ENCODE measurements at places on chromosomes 7 and 10. TPM values are rescaled to one million over a fixed set of nuclear protein-coding genes. Genes with fewer than 3 reads are reported as not detected.

DNA sequence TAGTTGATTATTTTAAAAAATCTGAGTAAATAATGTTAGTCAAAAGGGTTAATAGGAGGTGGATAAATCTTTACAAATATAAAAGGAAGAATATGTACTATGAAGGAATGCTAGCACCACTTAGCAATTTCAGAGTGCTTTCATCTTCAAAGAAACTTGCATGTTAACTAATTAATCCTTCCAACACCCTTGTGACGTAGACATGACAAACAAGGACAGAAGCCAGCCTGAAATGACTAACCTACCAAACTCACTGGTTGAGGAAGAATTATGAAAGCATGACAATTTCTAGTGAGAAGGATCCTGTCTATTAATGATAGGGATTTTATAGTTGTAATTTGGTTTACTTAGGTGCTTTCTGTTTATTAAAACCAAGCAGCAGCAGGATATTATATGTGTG lies 468.0 kb upstream of the FZD8 start:
- DNase-seq = no peak
- H3K36me3 ChIP-seq = no peaks in the 10 kb centered on the region
- no peak overlapping the region for H3K27ac ChIP-seq
- no peaks in the 10 kb centered on the region for H3K27me3 ChIP-seq
- H3K4me3 ChIP-seq = no peak overlapping the region

DNA sequence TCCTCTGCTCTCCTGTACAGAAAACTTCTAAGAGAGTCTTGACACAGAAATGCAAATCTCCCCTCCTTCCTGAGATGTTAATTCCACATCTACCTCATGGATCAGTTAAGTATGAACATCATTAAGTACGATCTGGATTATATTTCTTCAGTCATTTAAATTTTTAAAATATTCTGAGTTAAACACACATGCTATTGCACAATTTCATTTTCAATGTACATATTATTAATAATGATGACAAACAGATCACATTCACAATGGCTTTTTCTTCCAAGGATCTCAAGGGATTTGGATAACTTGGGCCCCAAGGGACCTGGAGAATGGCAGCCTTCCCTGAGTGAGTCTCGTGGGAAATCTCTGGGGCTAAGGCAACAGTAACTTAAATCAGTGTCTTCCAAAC lies 16.2 kb downstream of the BEND7 start:
- H3K4me3 ChIP-seq = no peak overlapping the region
- H3K4me1 ChIP-seq = no peaks in the 10 kb centered on the region
- no peaks in the 10 kb centered on the region for H3K27me3 ChIP-seq
- H3K27ac ChIP-seq = no peak overlapping the region
- no peak for DNase-seq

GRCh38 chr10:59310324-59310914 lies 51.9 kb downstream of the FAM13C start:
- H3K4me3 ChIP-seq = no peak overlapping the region
- H3K27me3 ChIP-seq = no peaks in the 10 kb centered on the region
- no peaks in the 10 kb centered on the region for H3K4me1 ChIP-seq
- no peak overlapping the region for H3K27ac ChIP-seq
- H3K36me3 ChIP-seq = no peaks in the 10 kb centered on the region

DNA sequence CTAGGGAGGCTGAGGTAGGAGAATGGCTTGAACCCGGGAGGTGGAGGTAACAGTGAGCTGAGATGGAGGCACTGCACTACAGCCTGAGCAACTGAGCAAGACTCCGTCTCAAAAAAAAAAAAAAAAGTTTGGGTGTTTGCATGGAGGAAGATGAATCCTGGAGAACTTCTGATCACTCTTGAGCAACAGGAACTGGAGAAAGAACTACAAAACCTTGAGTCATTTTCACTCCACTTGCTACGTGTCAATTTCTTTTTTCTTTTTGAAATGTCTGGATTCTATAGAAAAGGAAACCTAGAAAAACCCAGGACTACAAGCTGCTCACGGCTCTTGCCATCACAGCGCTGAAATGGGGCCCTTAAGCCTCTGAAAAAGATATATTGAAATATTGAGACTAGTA lies 189.6 kb upstream of the NRP1 start:
- no peak overlapping the region for H3K4me3 ChIP-seq
- H3K27ac ChIP-seq = peak overlapping the region; percentile 35
- H3K27me3 ChIP-seq = peaks cover 7% of the 10 kb centered on the region
- peak; percentile 55 for DNase-seq
- peaks cover 18% of the 10 kb centered on the region for H3K4me1 ChIP-seq

- DNase-seq = no peak
- no peak overlapping the region for H3K4me3 ChIP-seq
- H3K27ac ChIP-seq = no peak overlapping the region
- H3K4me1 ChIP-seq = no peaks in the 10 kb centered on the region
- H3K36me3 ChIP-seq = peaks cover 22% of the 10 kb centered on the region
These were observed 336.4 kb downstream of the ELMO1 start for GRCh38 chr7:37112218-37112617.

- no peaks in the 10 kb centered on the region for H3K4me1 ChIP-seq
- no peaks in the 10 kb centered on the region for H3K36me3 ChIP-seq
- H3K4me3 ChIP-seq = no peak overlapping the region
- DNase-seq = no peak
- H3K27me3 ChIP-seq = no peaks in the 10 kb centered on the region
- no peak overlapping the region for H3K27ac ChIP-seq
These were observed 103.7 kb upstream of the HGF start for GRCh38 chr7:81873559-81873958.

DNA sequence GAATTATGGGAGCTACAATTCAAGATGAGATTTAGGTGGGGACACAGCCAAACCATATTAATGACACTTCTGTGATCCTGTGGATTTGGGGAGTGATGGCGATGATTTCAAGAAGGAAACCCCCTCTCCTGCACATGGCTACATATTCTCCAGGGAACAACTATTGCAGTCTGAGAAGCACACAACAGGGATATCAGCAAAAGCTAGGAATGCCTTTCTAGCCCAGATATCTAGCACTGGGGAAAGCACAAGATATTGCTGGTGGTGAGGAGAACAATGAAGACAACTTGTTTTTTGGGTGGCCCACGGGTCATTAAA lies 24.3 kb downstream of the EPDR1 start:
- no peaks in the 10 kb centered on the region for H3K27me3 ChIP-seq
- no peaks in the 10 kb centered on the region for H3K4me1 ChIP-seq
- no peaks in the 10 kb centered on the region for H3K36me3 ChIP-seq
- no peak overlapping the region for H3K27ac ChIP-seq
- H3K4me3 ChIP-seq = no peak overlapping the region
- DNase-seq = no peak

- H3K36me3 ChIP-seq = no peaks in the 10 kb centered on the region
- DNase-seq = no peak
- H3K4me1 ChIP-seq = no peaks in the 10 kb centered on the region
- peaks cover 35% of the 10 kb centered on the region for H3K27me3 ChIP-seq
- no peak overlapping the region for H3K4me3 ChIP-seq
These were observed 95.8 kb downstream of the CXCL12 start for GRCh38 chr10:44289125-44289524.

- H3K27me3 ChIP-seq = no peaks in the 10 kb centered on the region
- no peaks in the 10 kb centered on the region for H3K4me1 ChIP-seq
- no peaks in the 10 kb centered on the region for H3K36me3 ChIP-seq
These were observed 49.3 kb downstream of the ICA1 start for GRCh38 chr7:8212638-8213037.

GRCh38 chr10:96830511-96831199 lies 1.4 kb upstream of the LCOR start:
- H3K36me3 ChIP-seq = no peaks in the 10 kb centered on the region
- DNase-seq = peak; percentile 69
- H3K4me1 ChIP-seq = peaks cover 42% of the 10 kb centered on the region
- no peak overlapping the region for H3K4me3 ChIP-seq
- no peaks in the 10 kb centered on the region for H3K27me3 ChIP-seq

DNA sequence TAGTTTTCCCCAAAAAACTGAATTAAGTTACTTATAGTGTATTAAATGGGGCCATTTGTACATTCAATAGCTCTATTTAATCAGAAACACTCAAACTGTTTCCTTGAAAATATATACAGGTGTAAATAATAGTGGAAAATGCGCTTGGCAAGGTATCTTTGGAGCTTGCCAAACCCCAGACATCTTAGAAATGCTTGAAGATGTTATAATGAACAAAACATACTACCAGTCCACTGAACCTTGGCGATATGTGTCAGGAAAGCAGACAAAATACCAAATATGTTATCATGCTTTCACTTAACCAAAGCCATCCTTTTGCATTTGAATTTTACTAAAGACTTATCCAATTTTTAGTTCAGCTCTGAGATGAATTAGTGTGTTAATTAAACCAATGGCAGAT lies 352.7 kb upstream of the SEMA3A start:
- H3K4me1 ChIP-seq = no peaks in the 10 kb centered on the region
- H3K27ac ChIP-seq = no peak overlapping the region
- H3K27me3 ChIP-seq = no peaks in the 10 kb centered on the region

DNA sequence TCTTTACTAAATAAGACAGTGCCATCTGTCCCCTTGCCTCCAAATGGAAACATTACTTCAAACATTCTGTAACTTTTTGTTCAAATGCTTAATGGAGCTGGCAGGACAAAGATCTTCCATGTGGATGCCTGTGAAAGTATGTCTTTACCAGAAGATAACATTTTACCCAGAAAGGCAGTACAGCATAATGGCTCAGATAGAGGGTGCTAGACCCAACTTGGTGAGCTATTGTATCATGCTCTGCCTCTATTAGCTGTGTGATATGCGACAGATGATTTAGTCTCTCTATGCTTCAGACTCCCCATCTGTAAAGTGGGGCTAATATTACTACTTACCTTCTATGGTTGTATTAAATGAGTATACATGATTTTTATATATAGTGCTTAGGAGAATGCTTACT lies 8.8 kb upstream of the SMKR1 start:
- H3K36me3 ChIP-seq = no peaks in the 10 kb centered on the region
- H3K4me3 ChIP-seq = no peak overlapping the region
- no peaks in the 10 kb centered on the region for H3K27me3 ChIP-seq
- DNase-seq = no peak
- H3K4me1 ChIP-seq = no peaks in the 10 kb centered on the region
- H3K27ac ChIP-seq = no peak overlapping the region

- H3K36me3 ChIP-seq = no peaks in the 10 kb centered on the region
- H3K4me1 ChIP-seq = peaks cover 21% of the 10 kb centered on the region
These were observed 129.0 kb upstream of the AGR3 start for GRCh38 chr7:17010637-17011300.

SLC26A3 gene
- not detected for polyA plus RNA-seq

Data from CD14-positive monocyte (primary cell).